Cardiac fibroblast (primary cell): ENCODE measurements at places on chromosomes 7 and 10.
A peak's percentile ranks its signal among the peaks of the same experiment; 100 is the strongest.

DNA sequence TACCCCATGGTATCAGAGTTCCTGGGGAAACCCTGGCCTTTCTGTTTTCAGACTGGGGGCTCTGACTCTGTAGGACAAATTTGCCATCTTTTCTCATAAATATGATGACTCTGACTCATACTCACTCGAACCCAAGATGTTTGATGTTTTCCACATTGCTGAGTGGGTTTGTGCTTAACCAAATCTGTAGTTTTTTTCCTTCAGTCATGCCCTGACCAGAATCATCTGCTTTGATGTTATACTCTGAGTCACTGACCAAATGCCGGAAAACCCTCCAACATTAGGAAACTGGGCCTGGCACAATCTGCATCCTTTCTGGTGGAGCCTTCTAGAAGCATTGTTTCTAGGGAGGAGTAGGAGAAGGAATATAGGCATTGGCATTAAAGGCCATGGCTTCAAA, 118.7 kb downstream of the C10orf105 start:
- DNase-seq, result peak; percentile 78

DNA sequence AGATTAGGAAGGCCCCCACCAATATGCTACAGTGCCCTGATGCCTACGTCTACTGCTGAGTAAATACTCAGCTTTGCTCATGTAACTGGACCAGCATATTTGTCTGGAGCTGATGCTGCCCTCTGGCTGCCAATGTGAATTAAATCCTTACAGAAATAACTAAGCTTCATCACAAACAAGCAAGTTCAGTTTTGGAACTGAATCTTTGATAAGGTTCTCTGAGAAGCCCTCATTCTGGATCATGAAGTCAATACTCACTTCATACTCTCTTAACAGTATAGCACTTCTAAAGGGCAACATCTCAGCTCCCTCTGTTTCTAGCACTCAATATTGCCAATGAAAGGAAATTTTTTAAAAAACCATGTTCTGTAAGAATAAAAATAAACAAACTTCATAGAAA, 246.7 kb downstream of the ETV1 start:
- DNase-seq, result peak; percentile 79

GRCh38 chr7:94656925-94657731, 1.2 kb upstream of the SGCE start:
- DNase-seq, result peak; percentile 39

- no peak for DNase-seq
These were observed 26.1 kb downstream of the IL2RA start for GRCh38 chr10:6035931-6036575.

- no peak for DNase-seq
These were observed 195.4 kb upstream of the ADARB2 start for GRCh38 chr10:1932692-1933094.

DNA sequence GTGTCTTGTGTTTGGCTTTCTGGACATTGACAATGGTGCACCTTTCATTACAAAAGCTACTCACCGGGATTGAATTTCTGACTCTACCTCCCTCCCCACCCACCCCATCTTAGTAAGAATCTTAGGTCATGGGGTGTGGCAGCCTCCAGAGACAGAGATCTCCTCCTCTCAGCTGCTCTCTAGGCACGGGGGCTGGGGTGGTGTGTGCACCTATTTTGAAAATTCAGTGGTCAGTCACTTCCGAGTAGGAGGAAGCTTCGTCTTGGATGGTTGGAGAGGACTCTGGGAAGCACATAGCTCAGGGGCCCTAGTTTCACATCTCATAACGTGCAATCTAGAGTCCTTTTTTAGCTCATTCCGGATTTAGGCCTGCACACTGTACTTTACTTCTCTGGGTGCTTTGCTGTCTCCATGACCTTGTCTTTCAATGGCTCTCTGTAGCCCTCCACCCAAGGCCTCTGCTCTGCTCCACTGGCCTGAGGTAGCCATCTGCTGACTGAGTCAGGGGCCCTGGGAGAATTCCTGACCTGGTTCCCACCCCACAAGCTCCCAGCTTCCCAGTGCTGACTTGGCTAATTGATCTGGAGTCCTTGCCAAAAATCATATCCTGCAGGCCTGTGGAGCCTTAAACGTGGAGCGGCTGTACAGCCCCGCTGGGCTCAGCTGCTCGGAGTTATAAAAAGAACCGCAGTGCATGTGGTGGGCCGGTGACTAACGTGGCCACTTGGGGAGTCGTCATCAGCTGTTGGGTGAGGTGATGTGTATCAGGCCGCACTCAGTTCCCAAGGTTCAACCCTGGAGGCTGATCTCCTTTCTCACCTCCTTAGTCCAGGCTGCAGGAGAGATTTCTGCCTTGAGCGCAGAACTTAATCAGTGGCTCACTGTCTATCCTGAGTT, 19.3 kb upstream of the ADAMTS14 start:
- DNase-seq, result peak; percentile 98

DNA sequence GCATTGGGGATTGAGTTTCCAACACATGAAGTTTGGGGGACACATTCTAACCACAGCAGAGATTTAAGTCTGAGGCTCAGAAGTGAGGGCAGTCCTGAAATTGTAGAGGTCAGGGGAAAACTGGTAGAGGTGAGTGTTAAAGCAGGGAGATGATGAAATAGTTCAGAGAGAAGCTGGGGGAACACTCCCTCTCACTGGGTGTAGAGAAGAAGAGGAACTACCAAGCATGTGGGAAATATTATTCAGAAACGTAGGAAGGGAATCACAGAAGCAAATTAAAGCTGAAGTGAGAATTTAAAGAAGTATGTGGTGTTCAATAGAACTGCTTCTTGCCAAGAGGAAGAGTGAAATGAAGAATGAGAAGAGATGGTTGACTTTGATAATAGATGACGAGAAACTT, 121.5 kb upstream of the FAM3C start:
- DNase-seq, result no peak

GRCh38 chr10:12418725-12419261, 69.4 kb downstream of the CAMK1D start:
- no peak for DNase-seq

DNA sequence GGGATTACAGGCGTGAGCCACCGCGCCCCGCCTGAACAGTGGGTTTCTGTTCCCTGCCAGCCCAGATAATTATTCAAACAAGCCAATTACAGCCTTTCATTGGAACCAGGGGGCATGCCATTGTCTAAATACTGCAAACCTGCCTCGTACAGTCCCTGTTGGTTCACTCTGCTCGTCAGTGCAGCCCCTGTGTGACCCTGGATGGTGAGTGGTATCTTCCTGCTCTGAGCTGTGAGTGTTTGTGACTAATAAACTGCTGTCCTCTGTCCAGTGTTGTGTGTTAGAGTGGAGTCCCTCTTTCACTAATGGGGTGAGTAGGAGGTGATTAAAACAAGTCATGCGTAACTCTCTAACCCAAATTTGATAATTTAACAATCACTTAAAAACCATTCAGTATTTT, 176.5 kb upstream of the FAM3C start:
- DNase-seq, result no peak

- peak; percentile 77 for DNase-seq
These were observed 230.3 kb upstream of the MEOX2 start for GRCh38 chr7:15916681-15917380.

GRCh38 chr10:12019283-12019971, 23.2 kb downstream of the UPF2 start:
- DNase-seq, result no peak

DNA sequence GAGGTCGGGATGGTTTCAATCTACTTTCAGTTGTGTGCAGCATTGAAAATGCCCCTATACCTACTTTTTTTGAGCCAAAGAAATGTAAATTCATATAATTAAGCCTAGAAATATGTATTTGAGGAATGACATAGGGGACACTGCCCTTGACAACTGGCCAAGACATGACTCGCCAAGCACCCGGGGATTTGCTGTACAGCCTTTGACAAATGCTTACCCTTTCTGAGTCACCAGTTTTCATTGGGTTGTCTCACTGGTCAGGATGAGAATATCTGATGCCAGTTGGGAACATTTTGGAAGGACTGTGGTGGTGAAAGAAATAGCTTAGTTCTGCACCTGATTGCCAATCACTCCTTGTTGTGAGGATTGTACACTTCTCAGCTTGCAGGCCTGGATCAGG, 166.8 kb upstream of the HABP2 start:
- peak; percentile 23 for DNase-seq

- DNase-seq, result no peak
These were observed 30.5 kb downstream of the ARL3 start for GRCh38 chr10:102683736-102684135.

GRCh38 chr7:104175361-104175984, 32.3 kb downstream of the ORC5 start:
- DNase-seq, result no peak

DNA sequence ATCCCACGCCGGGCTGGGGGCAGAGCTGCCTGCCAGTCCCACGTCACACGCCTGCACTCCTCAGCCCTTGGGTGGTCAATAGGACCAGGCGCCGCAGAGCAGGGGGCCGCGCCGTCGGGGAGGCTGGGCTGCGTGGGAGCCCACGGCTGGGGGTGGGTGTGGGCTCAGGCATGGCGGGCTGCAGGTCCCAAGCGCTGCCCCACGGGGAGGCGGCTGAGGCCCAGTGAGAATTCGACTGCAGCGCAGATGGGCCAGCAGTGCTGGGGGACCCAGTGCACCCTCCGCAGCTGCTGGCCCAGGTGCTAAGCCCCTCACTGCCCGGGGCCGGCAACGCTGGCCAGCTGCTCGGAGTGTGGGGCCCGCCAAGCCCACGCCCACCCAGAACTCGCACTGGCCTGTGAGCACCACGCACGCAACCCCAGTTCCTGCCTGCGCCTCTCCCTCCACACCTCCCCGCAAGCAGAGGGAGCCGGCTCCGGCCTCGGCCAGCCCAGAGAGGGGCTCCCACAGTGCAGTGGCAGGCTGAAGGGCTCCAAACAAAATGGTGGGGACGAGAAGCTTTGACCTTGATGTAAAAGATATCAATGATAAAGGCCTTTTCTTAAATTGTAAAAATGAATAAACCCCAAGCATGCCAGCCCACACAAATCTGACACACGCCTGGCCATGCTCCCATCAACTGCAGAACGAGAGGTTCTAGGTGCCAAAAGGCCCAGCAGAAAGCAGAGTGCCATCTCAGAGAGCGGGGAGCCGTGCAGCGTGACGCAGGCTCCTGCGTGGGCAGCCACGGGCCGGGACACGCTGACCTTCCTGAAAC, 255.5 kb downstream of the MAD1L1 start:
- no peak for DNase-seq

DNA sequence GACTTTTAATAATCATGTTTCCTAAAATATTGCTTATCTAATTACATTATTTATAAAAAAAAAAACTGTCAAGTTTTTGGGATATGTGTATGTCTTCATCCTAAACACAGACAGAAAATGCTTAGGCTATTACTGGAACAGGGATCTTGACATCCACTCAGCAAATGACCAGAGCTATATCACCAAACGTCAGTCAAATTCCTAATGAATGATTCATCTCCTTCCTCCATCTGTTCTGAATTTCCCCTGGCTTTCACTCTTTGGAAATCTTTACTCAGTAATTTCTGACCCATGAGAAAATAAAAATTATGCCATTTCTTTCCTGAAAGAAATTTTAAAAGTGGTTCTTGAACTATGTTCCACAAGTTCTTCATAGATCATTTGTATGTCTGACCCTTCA, 552.4 kb upstream of the KCND2 start:
- DNase-seq, result peak; percentile 93

- no peak for DNase-seq
These were observed 27.1 kb downstream of the DUSP5 start for GRCh38 chr10:110524859-110525232.

GRCh38 chr7:130329681-130330080, 14.9 kb upstream of the CPA5 start:
- DNase-seq, result no peak

DNA sequence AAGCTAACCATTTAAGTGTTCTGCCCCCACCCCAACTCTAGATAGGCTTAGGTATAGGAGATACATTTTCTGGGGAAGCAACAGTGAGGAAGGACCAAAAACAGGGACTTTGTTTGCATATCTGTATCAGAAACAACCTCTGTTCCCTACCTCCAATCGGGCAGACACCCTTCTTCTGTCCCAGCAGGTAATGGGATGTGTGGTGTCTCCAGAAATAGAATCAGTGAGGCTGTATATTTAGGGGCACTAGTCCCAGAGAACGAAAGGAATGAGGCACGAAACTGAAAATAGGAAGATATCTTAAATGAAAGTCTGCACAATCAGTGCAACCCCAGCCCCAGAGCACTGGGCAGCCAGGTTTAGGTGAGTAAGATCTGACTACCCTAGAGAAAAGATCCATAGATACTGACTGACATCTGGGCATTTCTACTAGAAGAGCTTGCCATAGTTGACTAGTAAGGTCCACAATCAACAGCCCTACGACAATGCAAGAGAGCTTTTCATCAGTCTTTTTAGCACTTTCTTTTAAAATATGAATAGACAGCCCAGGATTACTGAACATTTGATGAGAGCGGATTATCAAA, 28.1 kb downstream of the PLEKHA1 start:
- no peak for DNase-seq

DNA sequence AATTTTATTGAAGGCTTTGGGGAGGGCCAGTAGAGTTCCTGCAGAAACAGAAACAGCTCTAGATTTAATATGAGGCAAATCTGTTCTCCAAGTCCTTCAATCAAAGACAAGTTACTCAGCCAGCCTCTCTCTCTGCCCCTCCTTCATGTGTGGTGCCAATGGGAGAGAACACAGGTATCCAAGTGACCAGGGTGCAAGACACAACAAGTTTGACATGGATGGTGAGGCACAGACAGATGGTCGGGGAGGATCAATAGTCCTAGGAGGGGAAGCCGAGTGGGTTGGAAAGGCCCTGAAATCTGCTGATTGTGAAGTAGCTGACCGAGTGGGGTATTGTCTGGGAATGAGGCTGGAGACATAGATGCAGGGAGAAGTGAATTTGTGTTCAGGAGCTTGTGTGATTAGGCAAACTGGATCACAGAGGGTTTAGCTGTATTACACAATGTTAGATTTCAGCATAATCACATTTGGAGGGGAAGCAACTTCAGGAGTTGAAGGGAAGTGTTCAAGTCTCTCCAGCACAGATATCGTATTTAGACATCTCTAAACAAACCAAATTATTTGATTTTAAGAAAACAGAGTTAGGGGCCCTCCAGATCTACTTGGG, 1.5 kb downstream of the GIMAP1 start:
- no peak for DNase-seq

- no peak for DNase-seq
These were observed 35.0 kb downstream of the NRF1 start for GRCh38 chr7:129646369-129647021.

GRCh38 chr7:134730411-134730829, 49.0 kb upstream of the CALD1 start:
- DNase-seq, result peak; percentile 65

- DNase-seq, result peak; percentile 91
These were observed at the start of gene FRAT1 for GRCh38 chr10:97318772-97319651. FRAT1 (plus strand) TSS chr10:97319271; CDS start chr10:97319454, 183 bp downstream.

DNA sequence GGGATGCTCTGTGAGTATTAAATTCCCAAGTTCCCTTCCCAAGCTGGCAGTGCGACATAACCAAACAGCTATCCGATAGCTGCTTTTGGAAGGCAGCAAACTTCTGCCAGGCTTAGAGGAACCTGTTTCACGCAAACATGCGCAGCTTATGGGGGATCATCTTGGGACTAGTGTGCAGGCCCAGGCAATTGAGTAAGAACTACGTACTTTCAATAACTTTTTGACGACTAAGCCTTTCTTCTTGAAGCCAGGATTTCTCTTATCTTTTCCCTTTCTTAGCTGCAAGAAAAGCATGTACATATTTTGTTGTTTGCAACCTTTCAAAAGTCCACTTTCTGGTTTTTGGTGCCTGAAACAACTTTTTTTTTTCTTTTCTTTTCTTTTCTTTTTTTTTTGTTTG, 28.7 kb upstream of the SEPHS1 start:
- DNase-seq, result no peak
